Fibroblast of skin of right quadriceps (primary cell): ENCODE measurements at places on chromosomes 11 and 22.

DNA sequence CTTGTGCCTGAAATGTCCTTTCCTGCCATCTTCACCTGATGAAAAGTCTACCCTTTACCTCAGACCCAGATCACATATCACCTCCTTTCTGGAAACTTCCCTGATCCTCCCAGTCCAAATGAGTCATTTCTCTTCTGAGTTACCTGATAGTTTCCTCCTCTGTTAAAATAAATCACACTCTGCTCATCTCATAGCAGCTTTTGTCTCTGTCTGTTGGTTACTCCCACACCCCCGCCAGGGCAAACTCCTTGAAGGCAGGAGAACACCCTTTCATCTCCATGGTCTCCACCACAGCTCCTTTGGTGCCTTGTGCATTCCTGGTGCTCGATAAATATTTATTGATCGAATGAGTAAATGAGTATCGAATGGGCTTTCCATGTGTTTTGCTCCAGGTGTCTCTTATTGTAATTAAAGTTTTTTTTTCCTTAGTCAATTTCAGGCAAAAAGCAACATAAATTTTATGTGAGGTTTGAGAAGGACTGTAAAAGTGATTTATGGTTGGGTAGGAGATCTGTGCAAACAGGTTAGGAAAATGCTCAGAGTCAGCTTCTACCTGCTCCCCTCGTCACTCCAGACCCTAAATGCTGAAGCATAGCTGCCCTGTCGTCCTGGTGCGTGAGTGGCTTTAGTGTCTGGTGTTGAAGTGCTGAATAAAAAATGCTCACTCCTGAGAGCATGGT is 178.2 kb downstream of the GRIK4 start:
- DNase-seq: no peak

DNA sequence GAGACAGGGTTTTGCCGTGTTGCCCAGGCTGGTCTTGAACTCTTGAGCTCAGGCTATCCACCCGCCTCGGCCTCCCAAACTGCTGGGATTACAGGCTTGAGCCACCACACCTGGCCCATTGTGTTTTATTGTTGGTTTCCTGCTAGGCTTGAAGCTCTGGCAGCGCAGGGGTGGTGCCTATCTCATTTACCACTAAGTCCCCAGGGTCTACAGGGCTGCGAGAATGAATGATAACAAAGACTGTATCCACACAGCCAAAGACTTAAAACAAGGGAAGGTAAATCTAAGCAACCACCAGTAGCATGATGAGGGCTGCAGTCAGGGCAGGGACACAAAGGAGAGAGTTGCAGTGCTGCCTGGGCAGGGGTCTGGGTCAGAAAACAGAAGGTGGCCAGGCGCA is 37.3 kb upstream of the XBP1 start:
- no peak for DNase-seq

- DNase-seq: peak; percentile 34
Measured at GRCh38 chr11:1873048-1873812, 18.5 kb downstream of the PRR33 start.

GRCh38 chr11:81840380-81840779 is 893.3 kb downstream of the FAM181B start:
- DNase-seq: peak; percentile 24

DNA sequence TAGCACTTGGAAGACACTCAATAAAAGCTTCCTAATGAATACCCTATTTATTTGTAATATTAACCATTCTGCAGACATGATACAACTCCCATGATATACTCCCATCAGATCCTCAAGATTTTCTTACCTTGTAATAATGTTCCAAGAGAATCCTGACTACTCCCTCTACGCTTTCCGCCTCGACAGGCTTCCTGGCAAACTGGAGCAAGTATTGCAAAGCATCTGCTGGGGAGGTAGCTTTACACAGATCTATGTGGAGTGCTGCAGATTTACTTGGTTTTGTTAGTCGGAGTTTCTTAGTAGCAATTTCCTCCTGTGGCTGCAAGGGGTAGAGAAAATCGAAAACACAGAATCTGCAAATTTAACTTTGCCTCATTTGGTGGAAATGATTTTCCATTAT is 3.5 kb downstream of the INTS4 start:
- no peak for DNase-seq

DNA sequence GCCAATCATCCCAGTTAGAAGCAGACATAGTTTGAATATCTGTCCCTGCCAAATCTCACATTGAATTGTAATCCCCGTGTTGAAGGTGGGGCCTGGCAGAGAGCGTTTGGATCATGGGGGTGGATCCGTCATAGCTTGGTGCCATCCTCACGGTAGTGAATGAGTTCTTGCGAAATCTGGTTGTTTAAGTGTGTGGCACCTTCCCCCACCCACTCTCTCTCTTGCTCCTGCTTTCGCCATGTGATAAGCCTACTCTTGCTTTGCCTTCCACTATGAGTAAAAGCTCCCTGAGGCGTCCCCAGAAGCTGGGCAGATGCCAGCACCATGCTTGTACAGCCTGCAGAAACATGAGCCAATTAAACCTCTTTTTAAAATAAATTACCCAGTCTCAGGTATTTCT is 5.0 kb upstream of the CCDC81 start:
- DNase-seq: no peak

GRCh38 chr11:47714554-47715081 is 551 bp downstream of the AGBL2 start:
- DNase-seq: peak; percentile 3

DNA sequence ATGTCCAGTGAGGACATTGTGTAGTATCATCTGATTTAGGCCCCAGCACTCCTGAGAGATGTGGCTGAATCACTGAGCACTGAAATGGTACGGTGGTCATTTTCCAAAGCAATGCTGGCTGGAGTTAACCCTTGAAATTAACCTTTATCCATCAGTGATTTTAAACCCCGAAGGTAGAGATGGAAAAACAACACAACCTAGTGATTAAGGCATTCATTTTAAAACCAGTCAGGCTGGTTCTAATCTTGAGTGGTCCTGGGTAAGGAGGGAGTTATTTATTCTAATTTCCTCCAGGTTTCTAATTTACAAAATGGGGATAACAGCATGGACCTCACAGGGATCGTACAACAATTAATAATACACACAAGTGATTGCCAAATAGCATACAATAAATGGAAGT is 6.6 kb upstream of the CSNK2A3 start:
- DNase-seq: no peak

DNA sequence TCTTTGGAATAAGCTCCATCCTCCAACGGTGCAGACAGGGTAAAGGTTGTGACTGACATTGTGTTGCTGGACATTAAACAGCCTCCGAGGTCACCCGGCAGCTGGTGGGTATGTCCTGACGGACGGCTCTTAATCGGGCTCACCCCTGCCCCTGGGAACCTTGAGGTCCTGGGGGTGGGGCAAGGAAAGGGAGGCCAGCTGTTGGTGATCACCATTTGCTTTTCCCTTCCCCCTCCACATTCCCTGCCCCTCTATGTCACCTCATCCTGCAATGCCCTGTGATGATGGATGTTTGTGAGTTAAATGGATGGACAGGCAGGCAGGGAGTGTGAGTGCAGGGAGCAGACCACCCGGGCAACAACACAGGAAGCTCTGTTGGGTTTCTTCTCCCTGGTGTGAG is 26.3 kb downstream of the APLNR start:
- no peak for DNase-seq

GRCh38 chr11:111039982-111040381 is 205.5 kb upstream of the POU2AF2 start:
- DNase-seq: no peak

- DNase-seq: no peak
Measured at GRCh38 chr11:856397-856796, 13.7 kb downstream of the TSPAN4 start.

GRCh38 chr11:80293293-80293692 is 852.5 kb upstream of the TENM4 start:
- DNase-seq: no peak

DNA sequence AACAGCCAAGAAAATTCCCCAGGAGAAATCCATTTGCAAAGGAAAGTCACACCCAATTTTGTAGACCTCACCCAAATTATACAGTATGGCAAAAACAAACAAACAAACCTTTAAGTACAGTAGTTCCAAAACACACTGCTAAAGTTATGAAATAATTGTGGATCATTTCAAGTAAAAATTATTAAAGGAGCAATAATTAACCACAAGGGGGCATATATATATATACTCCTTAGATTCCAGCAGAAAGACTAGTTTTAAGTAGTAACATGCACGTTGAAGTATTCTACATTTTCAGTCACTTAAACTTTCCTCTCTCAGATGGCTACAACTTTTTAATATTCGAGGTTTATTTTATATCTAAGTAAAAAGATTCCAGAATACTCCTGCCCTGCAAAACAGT is 26.8 kb downstream of the RNF141 start:
- no peak for DNase-seq

DNA sequence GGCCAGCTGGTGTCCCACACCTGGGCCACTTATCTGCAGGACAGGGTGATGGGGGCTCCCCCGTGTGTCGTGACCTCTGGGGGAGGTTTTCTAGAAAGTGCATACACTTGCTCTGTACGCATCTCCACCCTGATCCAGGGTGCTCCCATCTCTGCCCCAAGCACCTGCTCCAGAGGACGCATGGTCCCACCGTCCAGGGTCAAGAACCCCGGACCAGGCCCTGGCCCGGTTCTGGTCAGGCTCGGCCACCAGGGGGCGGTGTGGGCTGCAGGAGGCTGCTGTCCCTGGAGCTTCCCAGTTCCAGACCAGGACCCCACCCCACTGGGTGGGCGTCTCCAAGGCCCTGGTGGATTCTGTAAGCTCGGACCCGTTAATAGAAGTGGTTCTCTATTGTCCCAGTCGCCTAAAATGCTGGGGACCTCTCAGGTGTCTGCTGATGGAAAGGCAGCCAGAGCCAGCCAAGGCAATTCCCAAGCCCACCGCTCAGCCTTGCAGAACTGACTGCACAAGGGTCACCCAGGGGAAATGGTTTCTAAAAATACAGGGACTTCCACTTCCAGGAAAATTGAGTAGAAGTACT is 34.7 kb upstream of the SEPTIN5 start:
- no peak for DNase-seq

- no peak for DNase-seq
Measured at GRCh38 chr11:65440831-65441499, 18.4 kb downstream of the NEAT1 start.

DNA sequence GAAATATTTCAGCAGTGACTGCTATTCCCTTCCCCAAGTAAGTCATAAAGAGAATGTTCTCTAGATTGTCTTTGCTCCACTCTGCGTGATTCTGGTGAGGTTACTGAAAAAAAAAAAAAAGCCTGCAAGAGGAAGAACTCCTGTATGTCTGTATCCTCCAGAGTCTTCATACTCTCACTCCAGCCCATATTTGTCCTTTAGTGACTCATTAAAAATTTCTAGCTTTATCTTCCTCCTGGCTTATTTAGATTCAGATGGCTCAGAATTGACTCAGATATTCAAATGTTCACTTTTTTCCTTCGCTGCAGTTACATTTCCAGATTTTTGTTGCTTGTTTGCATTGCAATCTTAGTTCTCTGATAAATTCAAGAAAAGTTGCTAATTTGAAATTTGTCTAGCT is 76.3 kb upstream of the CNTN5 start:
- DNase-seq: no peak

GRCh38 chr11:78927511-78927910 is 352.8 kb upstream of the NARS2 start:
- DNase-seq: no peak

GRCh38 chr11:83152264-83152663 is 4.7 kb upstream of the PCF11 start:
- no peak for DNase-seq

DNA sequence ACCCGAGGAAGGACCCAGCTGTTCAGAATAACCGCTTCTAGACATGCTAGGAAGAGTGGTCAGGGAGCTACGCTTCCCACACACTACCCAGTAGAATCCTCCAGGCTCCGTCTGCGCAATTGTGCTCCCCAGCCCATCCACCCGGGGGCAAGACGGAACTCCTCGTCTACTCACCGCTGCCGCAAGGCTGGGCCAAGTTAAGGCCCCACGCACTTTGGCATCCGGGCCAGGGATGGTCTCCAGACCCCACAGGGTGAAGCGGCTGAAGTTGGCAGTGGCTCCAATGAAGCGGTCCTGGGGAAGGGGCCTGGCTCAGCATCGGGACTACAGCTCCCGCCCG is 757 bp downstream of the RNASEH2C start:
- DNase-seq: peak; percentile 29

GRCh38 chr11:117166491-117166890 is 12.1 kb upstream of the SIDT2 start:
- no peak for DNase-seq
